ENCODE measurements at places on chromosomes 3 and 15.

DNA sequence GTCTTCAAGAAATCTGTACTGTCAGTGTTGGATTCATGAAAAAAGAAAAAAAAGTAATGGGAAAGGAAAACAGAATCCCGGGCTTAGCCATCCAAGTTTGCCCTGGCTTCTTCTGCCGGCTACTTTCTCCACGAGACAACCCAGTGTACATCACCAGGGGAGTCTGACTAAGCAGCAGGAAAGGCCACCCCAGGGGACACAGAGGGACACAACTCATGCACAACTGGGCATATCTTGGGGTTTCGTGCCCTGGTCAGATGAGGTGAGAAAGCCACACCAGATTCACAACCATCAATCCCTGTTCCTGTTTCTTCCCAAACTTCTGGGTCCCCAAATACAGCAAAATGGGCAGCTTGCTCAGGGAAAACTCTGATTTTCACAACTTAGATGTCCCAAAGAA, 33.2 kb downstream of the ADAMTS17 start:
- DNase-seq: no peak

- DNase-seq: no peak
Observed at GRCh38 chr3:108030960-108031359, 59.9 kb downstream of the CD47 start.

GRCh38 chr3:46200790-46201189, 7.3 kb downstream of the CCR1 start:
- no peak for DNase-seq

DNA sequence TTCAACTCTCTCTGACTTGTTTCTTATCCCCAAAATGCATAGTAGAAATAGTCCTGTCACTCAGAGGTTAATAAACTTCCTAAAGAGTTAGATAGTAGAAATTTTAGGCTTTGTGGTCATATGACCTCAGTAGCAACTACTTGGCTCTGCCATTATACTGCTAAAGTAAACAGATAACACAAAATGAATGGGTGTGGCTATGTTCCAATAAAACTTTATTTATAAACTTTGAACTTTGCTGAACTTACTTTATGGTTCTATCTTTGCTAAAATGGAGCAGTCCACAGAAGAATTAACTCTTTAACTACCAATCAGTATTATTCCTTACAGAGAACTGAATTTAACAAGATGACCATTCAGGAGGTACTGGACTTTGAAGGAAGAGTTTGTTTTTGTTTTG, 393.6 kb upstream of the CDIN1 start:
- no peak for DNase-seq

DNA sequence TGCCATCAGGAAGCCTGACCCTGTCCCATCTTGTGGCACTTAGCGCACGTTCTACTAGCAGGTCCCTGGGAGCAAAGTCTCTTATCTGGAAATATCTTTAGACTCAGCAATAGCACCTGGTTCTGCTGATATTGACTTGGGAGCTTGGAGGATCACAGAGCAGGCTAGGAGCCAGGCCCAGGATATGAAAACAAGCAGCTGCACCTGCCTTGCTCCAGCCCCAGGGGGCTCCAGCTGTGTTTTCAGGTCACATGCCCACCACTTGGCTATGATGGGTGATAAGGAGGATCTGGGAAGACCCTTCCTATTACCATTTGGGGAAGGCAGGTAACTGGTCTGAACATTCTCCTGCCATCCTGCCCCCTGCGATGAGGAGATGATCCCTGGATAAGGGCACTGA, 87.8 kb downstream of the C3orf70 start:
- no peak for DNase-seq

- DNase-seq: no peak
Observed at GRCh38 chr3:132517311-132517710, 79.8 kb upstream of the ACKR4 start.

DNA sequence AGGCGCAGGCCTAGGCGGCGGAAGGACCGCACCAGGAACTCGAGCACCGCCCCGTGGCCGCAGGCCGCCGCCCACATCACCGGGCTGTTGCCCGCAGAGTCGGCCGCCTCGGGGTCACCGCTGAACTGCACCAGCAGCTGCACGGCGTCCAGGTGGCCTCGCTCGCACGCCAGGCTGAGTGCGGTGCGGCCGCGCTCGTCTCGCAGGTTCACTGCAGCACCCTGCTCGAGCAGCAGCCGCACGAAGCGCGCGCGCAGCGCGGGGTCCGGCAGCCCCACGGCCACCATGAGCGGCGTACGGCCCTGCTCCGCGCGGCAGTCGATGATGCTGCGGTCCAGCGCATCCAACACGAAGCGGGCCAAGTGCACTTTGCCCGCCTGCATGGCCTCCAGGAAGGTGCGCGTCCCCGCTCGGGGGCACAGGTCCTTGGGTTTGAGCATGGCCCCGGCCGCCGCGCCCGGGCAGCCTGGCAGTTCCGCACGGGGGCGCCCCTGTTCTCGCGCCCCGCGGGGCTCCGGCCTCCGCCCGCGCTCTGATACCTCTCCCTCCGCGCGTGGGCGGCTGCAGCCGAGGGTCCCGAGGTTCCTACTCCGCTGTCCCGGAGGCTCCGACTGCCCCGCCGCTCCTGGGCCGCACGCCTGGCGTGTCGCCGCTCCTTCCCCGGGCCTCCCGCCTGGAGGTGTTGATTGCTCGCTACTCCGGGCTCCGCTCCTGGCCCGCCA, 556 bp downstream of the ANKRD63 start:
- DNase-seq: peak; percentile 37

GRCh38 chr3:184561913-184562877, 610 bp downstream of the EPHB3 start:
- DNase-seq: no peak

- DNase-seq: no peak
Observed at GRCh38 chr3:74631351-74632140, 17.1 kb upstream of the CNTN3 start.

- no peak for DNase-seq
Observed at GRCh38 chr3:46574243-46574646, 8.1 kb upstream of the LRRC2 start.

- no peak for DNase-seq
Observed at GRCh38 chr15:57500979-57501576, 90.6 kb upstream of the MYZAP start.

- DNase-seq: no peak
Observed at GRCh38 chr3:98734306-98734705, 28.8 kb upstream of the ST3GAL6 start.

DNA sequence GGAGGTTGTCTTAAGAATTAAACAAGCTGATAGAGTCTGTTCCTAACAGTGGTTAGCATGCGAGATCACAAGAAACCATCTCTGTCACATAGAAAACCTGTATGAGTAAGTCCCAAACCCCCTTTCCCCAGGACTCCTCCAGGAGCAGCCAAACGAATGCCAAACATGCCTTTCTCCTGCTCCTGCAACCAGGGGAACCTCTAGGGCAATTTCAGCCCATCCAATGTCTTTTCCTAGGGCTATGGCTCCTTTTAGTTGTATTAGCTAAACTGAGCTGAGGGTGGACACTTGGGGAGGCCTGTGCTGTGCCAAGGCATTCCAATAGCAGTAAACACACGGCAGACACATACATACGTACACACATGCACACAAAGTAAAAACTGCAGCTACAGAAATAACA, 36.5 kb upstream of the TIMP4 start:
- DNase-seq: no peak

- no peak for DNase-seq
Observed at GRCh38 chr3:188941103-188941502, 230.7 kb upstream of the TPRG1 start.

DNA sequence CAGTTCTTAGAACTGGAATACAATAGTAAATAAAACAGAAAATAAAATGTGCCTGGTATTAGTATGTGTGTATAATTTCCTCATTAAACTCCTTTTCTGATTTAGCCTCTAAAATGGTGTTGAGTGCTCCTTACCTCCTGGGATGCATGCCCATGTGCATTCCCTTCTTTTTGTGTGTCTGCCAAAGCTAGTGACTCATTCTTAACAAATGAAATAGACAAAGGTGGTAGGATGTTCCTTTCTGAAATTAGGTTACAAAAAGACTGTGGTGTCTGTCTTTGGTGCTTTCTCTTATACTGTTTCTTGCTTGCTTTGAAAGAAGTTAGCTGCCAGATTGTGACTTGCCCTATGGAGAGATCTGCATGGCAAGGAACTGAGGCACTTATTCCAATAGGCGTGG, 623.7 kb downstream of the GRM7 start:
- DNase-seq: no peak

DNA sequence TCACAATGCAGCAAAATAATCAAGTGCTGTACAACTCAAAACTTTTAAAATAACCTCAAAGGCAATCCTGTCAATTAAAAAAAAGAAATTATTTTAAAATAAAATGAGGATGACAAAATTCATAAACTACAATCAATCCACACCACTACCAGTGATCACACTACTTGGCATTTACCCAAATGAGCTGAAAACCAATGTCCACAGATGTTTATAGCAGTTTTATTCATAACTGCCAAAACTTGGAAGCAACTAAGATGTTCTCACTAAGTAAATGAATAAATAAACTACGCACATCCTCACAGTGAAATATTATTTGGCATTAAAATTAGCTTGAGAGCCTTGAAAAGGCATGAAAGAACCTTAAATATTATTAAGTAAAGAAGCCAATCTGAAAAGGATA, 121.3 kb downstream of the STAG1 start:
- DNase-seq: no peak

GRCh38 chr3:197029511-197030167, at the start of gene MELTF:
Gene MELTF (minus strand): TSS chr3:197029817. CDS start chr3:197029702, 115 bp downstream.
- peak; percentile 42 for DNase-seq

DNA sequence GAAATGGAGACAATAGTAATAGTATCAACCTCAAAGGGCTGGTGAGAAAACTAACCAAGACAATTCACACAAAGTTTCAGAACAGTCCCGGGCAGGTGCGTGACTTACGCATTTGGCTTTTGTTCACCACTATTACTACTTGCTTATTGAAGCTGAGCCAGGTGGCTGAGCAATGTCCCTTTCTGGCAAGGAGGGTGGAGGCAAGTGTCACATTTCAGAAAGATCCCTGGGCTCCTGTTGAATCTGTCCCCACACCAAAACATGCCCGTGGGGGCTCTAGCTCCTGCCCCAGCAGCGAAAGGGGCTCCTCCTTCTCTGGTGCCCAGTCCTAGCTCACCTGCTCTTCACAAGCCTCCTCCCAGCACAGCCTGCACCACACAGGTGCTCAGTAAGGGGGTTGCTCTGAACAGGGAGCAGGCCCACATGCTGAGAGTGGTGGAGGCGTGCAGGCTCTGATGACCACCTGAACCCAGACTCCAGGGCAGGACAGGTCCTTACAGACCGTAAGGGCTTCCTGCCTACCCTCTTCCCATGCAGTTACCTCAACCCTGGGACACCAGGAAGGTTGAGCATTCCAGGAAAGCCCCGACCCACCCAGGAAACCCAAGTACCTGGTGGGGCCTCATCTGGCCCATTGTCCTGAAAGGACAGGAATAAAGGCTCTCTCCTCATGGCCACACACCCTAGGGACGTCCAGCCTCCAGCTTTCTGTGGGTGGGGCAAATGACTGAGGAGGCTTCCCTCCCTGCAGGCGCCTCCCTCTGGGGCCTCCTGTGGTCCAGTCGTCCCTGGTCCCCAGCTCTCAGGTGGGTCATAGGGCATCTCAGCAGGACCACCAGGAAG, 32.6 kb downstream of the SEMA7A start:
- no peak for DNase-seq

DNA sequence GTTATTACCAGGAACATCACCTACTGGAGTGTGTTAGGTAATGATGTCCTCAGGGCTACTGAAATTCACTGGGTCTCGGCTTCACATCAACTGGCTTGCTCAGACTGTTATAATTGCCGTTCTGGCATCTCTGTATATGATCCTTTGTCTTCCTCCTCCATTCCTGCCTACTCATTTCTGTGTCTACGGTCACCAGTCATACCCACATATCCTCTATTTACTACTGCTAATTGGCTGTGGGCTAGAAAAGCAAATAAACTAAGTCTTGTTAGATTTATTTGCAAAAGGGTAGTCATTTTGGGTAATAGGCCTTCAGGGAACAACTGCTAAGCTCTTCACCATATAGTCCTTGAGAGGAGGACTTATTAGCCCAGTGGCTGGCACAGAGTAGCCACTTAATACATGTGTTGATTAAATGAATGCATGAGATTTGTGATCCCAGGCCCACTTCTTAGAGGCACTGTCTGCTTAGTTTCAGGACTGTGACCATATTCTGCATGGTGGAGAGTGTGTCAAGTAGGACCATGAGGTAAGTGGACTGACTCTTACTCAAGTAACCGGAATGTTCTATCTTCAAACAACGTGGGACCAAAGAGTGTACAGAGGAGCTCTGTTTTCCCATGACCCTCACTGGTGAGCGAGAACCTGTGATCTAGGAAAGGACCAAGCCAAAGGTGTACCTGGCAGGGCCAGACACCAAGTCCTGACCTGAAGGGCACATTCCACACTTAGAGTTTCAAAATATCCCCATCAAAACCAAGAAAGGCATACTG, 13.2 kb downstream of the ZDHHC3 start:
- no peak for DNase-seq

GRCh38 chr3:116341899-116342298, 103.4 kb downstream of the LSAMP start:
- DNase-seq: no peak

GRCh38 chr15:77748078-77749064, 115.7 kb upstream of the LINGO1 start:
- no peak for DNase-seq

GRCh38 chr15:81111510-81112470, 22.3 kb upstream of the CFAP161 start:
- no peak for DNase-seq

GRCh38 chr3:36663666-36664291, 100.6 kb downstream of the DCLK3 start:
- DNase-seq: no peak

GRCh38 chr3:12060139-12060845, 56.1 kb downstream of the SYN2 start:
- no peak for DNase-seq

DNA sequence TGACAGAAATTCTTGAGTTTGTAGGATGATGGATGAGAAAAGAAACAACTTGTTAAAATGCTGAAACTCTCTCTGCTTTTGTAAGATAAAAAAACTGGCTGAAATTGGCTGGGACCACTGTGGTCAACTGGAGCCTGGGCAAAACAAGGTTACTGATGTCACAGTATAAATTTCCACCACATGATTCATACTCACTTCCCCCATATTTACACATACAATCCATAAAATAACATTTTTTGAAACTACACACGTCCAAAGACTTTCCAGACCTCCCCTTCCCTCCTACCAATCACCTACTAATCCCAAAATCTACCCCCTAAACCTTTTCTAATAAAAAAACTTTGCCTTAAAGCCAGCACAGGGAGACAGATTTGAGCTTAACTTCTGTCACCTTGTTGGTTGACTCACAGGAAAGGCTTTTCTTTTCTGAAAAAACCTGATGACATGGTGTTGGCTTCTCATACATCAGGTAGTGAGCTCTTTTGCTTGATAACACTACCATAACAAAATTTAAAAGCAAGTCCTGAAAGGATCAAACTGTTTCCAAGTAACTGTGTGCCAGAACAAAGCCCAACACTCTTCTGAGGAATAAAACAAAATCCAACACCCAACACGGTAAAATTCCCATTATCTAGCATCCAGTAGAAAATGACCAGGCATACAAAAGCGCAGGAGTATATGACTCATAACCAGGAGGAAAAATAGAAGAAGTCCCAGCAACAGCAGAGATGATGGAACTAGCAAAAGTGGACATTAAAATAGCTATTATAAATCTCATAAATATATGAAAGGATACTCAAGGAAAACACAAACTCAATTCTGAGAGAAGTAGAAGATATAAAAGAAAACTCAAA, 87.3 kb upstream of the SNRK start:
- DNase-seq: no peak
